ENCODE measurements at places on chromosomes 11 and 22.

DNA sequence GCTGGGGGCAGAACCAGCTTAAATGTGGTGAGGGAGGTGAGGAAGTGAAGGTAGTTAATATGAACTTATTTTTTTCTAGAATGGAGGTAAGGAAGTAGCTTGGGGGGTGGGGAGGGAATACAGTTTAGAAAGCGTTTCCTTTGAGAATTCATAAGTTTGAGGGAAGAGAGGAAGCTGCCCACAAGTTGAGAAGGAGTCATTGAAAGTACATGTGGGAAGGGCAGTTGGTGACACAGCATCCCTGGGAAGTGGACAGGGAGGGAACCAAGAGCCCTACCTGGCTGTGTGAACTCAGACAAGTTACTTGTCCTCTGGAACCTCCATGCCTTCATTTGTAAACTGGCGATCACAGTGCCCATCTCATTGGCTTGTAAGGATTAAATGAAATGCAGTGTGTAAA is 125.9 kb upstream of the SPON1 start:
- no peak for DNase-seq

GRCh38 chr22:37913233-37913721 is 7.2 kb downstream of the MICALL1 start:
- DNase-seq = no peak

DNA sequence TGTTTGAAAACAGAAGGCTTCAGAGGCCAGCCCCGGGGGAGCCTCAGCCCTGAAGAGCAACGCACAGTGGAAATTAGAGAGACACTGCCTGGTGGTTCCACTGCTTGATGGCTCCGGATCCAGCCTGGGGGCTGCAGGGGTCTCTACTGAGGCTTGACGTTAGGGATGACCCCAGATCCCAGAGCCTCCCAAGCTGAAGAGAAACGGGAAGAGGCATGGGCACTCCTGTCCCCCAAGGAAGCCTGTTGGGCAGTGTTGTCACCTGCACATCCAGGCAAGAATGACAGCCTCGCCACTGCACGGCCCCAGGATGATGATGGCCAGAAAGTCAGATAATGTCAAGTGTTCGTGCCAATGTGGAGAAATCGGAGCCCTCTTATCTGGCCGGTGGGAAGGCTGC is 56.8 kb upstream of the FGF3 start:
- DNase-seq = no peak

GRCh38 chr11:114915871-114916805 is 237.8 kb downstream of the NXPE2 start:
- no peak for DNase-seq

- no peak for DNase-seq
Observed at GRCh38 chr11:66066751-66067150, 3.3 kb upstream of the PACS1 start.

DNA sequence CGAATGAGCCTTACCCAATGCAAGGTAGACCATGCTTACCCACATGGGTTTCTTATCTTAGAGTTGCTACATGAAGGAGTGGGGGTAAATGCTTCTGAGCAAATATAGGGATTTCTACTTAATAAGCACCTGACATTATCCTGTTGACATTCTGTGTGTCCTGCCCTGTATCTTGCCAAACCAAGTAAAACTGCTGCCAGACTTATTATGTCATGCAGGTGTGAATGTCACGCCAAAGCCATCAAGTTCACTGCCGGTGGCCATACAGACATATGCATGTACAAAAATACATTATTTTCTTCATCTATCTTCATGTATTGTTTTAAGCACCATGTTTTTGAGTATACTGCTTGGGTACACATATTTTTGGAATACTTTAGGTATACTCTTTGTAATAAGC is 70.2 kb downstream of the NOX4 start:
- no peak for DNase-seq

GRCh38 chr22:43550024-43550620 is 138.3 kb downstream of the MPPED1 start:
- DNase-seq = no peak

DNA sequence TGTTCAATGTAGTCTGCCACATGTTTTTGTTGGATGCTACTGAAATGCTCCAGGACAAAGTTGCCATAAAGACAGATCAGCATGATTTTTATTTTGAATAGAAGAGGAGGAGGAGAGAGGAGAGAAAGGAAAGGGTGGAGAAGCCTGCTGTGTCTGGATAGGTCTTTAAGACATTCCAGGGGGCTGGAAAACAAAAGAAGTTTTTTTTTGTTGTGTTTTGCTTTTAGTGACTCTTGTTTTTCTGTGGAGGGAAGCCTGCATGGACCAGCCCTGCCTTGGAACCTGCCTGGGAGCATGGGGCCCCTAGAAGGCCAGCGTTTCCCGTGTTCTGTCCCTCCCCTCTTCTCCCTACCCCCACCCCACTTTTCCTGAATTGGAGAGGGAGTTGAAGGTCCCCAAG is 2.3 kb downstream of the TSPAN18 start:
- DNase-seq = no peak

- peak; percentile 79 for DNase-seq
Observed at GRCh38 chr22:36781656-36782627, 6.0 kb upstream of the IFT27 start.

GRCh38 chr22:17918840-17919239 is 105.5 kb downstream of the MICAL3 start:
- DNase-seq = no peak

DNA sequence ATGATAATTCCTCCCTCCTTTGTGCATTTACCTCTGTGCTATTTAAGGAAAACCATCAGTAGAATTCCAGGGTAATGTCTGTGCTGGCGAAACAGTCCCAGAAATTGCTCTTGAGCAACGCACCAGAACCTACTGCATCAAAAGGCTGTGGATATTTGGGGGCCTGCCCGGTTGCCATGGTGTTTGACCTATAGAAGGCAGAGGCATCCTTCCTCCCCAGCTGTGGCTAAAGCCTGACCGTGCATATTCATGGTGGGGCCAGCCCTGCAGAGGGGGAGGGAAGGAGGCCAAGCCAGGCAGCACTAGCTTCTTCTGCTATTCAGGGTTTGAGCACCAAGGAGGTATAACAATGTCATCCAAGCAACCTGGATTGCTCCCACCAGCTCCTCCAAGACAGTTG is 215.0 kb upstream of the E2F8 start:
- DNase-seq = no peak

- peak; percentile 19 for DNase-seq
Observed at GRCh38 chr11:34263441-34264091, 94.2 kb downstream of the ABTB2 start.

DNA sequence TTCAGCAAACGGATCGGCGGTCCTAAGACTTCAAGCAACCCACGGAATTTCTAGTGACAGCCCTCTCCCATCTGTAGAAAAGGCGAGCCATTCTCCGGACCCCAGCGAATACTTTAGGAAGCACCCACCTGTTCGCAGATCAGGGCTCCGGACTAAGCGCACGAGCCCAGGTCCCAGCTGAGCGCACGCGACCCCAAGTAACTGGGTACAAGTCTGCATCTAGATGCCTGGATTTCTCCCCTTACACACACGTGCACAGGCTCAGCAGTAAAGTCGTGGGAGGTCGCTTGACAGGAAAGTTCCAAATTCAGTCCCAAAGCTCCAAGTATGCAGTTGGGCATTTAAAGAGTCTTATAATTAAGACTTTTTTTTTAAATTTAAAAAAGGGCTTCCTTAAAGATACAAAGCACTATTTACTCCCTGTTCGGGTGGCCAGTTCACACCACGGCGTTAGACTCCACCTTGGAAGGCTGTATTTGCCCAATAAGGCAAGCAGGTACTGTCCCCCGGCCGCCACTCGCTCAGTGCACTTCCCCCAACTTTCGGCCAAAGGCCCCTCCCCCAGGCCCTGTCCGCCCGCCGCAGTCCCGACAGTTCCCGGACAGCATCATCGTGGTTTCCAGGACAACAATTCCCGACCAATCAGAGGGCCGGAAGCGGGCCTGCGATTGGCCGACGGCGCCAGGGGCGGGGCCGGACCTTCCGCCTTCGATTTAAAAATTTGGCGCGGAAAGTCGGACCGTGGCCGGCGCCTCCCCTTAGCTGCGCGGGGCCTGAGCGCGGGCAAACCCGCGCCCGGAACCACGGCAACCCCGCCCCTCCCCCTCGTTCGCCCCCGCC is at the start of gene E2F8:
TSS of gene E2F8 (minus strand) at position 526 of the 840 bp plus-strand sequence. CDS start 824 bp downstream, outside the sequence.
- DNase-seq = peak; percentile 91

GRCh38 chr11:61294717-61295595 is at the start of gene VWCE:
Gene VWCE, minus strand, starts transcription at chr11:61295316. Its CDS starts 279 bp downstream, at chr11:61295037.
- DNase-seq = peak; percentile 15

GRCh38 chr11:29623144-29623722 is 393.6 kb downstream of the KCNA4 start:
- DNase-seq = no peak

GRCh38 chr11:40732132-40732531 is 727.3 kb downstream of the LRRC4C start:
- no peak for DNase-seq

- DNase-seq = no peak
Observed at GRCh38 chr11:35133656-35134055, 5.3 kb upstream of the CD44 start.

- DNase-seq = no peak
Observed at GRCh38 chr11:120104041-120104565, 33.8 kb downstream of the TRIM29 start.

GRCh38 chr22:36640106-36640672 is 63.4 kb downstream of the CACNG2 start:
- DNase-seq = no peak

GRCh38 chr11:35617687-35618496 is at the start of gene FJX1:
Gene FJX1, plus strand, starts transcription at chr11:35618460. Its CDS starts 177 bp downstream, at chr11:35618637.
- peak; percentile 90 for DNase-seq

DNA sequence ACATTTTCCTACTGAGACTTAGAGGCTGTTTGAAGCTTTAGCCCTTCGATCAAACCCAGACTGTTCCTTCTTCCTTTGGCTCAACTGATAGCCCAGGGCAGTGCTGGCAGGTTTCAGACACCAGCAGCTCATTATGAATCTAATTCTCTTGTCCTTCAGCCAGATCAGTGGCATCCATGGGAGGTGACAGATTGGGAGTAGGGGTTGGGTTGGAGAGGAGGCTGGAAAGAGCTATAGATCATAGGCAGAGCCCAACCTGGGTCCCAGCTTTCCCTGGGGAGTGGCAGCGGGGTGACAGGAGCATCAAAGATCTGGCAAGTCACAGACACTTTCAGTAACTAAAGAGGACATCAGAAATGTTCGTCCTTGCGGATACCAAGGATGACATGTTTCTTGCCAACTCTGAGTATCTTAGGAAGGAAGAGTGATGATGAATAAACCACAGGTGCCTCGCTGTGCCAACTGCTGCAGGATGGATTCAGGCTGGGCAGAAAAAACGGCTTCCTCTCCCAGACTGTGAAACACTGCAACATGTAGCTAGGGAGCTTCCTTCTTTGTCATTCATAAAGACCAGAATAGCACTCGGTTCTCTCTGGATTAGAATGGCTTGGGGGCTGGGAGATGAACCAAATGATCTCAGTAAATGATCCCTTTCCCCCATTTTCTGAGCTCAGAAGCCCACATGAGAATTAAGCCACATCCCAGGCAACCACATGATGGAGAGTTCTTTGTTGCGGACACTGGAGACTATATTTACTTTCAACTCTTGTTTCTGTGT is 19.1 kb downstream of the ABCC8 start:
- DNase-seq = no peak

GRCh38 chr11:75667831-75668450 is 897 bp downstream of the MAP6 start:
- DNase-seq = peak; percentile 12

DNA sequence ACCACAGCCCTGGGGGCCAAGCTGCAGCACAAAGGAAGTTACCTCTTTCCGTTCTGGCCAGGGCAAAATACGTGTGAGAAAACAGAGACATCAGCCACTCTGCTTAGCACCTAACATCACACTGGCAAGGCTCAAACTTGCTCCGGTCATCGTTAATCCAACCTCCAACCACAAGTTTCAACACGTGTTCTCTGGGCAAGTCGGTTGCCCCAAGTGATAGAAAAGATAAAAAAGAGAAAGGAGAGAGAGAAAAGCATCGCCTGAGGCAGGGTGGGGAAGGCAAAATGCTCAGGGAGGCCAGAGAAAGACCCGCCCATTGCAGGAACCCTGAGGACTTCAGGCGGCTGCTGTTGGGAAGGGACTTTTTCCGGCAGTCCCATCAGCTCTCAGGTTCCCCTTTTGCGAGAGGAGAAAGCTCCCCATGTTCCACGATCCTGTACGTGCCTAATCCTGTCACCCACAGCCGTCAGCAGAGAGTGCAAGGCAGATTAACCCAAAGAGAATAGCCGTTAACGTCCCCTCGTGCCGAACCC is 18.5 kb upstream of the B4GALNT4 start:
- no peak for DNase-seq

DNA sequence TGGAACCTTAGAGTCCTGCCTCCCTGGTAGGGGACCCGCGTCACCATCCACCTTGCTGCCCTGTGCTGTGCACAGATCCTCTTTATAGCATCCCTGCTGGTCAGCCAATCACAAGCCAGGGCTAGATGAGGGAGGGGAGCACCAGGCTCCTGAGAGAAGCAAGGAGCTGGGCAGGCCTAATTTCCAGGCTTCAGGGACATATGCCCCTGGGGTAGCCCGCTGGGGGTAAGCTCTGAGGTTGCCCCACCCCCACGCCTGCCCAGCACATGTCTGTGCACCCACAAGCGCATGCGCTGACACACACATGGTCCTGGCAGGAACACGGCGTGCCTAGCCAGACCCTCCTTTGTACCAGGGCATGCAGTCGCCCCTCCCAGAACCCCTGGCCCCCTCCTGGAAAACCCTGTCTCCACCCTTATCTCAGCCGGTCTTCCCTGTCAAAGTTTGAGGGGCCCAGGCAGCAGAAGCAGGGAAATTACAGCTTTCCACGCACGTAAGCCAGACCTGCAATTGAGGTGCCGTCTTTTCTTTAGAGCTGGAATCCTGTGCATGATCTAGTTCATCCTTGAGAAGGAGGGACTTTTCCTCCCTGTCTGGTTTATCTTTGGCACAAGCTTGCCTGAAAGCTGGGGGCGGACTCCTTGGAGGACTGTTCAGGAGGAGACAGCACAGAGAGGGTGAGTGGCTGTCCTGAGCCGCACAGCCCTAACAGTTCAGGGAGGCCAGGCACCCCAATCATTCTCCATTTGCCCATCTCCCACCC is 2.1 kb downstream of the SSTR3 start:
- no peak for DNase-seq

GRCh38 chr11:16412525-16413172 is 56.3 kb upstream of the SOX6 start:
- DNase-seq = no peak

GRCh38 chr11:63985812-63986155 is 454 bp upstream of the OTUB1 start:
- DNase-seq = no peak

- DNase-seq = no peak
Observed at GRCh38 chr22:43967069-43967468, 11.8 kb downstream of the SAMM50 start.

DNA sequence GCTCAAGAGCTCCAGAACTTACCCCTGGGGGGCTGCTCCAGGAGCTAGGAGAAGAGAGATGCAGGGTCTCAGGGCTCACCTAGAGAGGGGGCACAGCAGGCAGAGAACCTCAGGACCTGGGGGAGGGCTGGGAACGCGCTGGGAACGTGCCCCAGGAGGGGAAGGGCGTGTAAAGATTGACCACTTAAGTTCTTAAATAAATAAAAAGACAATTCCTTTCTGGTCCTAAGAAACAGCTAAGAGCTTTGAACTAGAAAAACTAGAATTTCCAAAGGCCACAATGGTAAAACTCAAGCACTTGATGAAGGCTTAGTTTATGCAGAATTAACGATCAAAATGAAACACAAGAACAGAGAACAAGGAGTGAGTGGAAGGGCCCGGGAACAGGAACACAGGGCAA is 89.1 kb downstream of the CELSR1 start:
- no peak for DNase-seq

Data from brain microvascular endothelial cell (primary cell).